Caki2 (cell line): ENCODE measurements at places on chromosomes 6 and 20. TPM values are rescaled to one million over a fixed set of nuclear protein-coding genes. Genes with fewer than 3 reads are reported as not detected.

DNA sequence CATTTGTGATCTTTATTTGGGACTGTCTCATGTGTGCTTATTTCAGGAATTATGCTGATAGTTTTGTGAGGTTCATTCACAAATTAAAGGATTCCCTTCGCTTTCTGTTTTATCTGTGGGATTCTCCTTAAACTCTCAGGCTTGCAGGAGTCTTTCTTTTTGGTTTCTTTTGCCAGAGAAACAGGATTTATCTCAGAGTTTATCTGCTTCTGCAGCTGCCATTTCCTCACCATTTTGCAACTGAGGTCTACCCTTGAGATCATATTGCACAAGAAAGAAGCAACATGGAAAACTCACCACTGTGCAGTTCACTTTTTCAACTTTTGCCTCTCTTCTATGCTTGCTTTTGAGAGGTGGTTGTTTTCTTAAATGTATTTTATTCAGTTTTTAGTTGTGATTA is 201.0 kb downstream of the PRL start:
- DNase-seq = no peak

Gene HMGA1
- 217 and 265 TPM in 2 replicates for total RNA-seq

Gene GUCA1A
- not detected in 2 replicates for total RNA-seq

DNA sequence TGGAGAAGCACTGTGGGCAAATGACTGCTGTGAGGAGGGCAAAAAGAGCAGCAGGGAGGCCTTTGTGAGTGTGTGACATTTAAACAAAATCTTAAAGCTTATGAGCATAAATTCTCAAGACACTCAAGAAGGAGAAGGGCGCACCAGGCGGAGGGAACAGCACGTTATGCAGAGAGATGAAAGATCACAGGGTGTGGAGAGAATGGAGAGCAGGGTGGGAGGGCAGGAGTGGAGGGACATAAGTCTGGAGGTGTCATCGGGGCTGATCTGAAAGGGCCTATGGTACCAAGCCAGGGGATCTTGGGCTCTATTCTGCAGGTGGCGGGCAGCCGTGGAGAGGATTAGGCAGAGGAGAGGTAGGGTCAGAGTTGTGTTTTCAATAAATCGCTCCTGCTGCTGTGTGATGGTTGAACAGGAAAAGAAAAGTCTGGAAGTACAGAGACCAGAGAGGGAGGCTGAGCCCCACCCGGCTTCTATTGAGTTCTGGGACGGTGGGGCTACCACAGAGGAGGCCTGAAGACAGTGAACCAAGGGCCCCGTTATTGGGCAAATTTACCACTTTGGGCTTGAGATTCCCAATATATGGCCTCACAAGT is 24.3 kb upstream of the DLGAP4 start:
- no peak for DNase-seq

- no peak for DNase-seq
These were observed 366.8 kb downstream of the TAF4 start for GRCh38 chr20:61698598-61699494.

GRCh38 chr20:20003031-20003954 is 13.9 kb upstream of the NAA20 start:
- DNase-seq = no peak

GRCh38 chr6:63543982-63544381 is 28.3 kb upstream of the LOC128125822 start:
- DNase-seq = no peak

Gene ESF1
- 5.3 and 8.9 TPM in 2 replicates for total RNA-seq

Gene KIF6
- total RNA-seq = not detected in 2 replicates

DNA sequence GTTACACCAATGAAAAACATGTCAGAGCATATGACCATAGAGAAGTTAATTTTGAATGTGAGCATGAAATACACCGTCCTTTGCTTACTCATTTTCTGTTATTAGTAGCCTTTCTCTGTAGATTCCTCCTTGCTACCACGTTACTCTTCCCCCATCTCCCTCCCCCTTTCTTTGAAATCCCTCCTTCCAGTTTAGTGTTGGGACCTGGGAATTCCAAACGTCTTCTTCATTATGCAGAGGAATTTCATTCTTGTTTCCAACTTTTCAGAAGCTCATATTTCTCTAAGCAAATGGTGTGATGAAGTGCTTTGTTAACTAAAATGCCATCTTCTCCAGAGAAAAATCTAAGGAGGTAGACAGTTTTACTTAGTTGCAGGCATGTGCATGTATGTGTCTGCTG is 122.4 kb downstream of the MCHR2 start:
- DNase-seq = no peak

Gene DNMT3B
- total RNA-seq = 52.7 and 54.1 TPM in 2 replicates

DNA sequence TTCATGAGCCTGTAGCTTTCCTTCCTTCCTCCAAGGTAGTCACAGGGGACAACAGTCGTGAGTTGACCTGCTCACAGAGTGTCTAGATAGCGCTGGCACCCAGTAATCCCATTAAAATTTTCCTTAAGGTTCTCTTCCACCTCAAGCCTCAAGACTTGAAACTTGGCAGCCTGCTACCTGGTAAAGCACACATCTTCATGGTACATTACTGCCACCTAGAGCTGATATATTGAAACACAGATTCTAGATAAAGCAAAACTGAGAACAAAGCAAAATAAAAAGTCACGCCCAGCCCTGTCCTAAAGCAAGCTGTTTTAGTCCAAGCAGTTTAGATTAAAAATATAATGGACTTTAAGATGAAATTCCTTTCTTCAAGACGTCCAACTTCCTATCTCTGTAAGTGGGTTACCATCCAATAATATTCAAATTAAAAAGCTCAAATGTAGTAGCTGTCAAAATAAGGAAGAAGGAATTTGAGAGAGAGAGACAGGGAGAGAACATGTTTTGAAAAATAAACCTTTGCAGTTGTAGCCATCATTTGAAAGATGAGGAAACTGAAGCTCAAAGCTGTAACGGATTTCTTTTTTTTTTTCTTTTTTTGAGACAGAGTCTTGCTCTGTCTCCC is 50.7 kb upstream of the CD83 start:
- DNase-seq = peak; percentile 45

DNA sequence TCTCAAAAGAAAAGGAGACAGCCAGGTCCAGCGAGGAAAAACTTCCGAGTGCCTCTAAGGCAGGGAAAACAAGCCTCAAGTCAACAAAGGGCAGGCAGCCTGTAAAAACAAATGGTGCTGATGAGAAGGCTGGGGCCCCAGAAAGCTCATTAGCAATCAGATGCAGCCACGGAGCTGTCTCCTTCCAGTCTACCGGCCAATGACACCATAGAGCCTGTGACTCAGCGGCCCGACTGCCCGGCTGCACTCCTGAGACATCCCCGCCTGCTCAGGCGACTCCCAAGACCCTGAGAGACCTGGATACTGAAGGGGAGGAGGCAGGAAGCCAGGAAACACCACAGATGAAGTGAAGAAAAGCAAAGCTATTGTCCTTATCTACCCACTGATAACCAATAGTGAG is 120.1 kb upstream of the HDDC2 start:
- DNase-seq = peak; percentile 74

Gene PRKN
- 1.0 and 1.1 TPM in 2 replicates for total RNA-seq

DNA sequence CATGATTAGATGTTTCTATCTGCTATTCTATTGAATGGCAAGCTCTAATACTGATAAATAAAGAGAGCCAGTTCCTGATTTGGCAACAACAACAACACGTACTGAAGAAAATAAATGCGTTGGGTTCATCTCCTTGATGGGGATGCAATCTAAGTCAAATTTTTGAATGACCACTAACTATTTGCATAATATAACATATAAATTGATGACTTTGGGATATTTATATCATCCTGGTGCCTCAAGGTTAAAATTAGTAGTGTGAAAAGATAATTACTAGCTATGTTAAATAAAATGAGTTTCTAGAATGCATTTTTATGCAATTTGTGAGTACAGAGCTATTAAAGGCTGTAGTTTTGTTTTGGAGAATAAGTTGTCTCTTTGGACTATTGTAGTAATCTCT is 896.4 kb downstream of the KIF16B start:
- no peak for DNase-seq

- no peak for DNase-seq
These were observed 30.2 kb downstream of the RANBP9 start for GRCh38 chr6:13681305-13682061.

Gene HLA-DQB2
- total RNA-seq = not detected in 2 replicates

Gene GTSF1L
- total RNA-seq = not detected in 2 replicates

- DNase-seq = no peak
These were observed 646.3 kb downstream of the UTRN start for GRCh38 chr6:144931172-144932035.

Gene PHACTR1
- total RNA-seq = not detected in 2 replicates

GRCh38 chr6:41713159-41713649 is 22.2 kb downstream of the TFEB start:
- DNase-seq = peak; percentile 50

- DNase-seq = peak; percentile 62
These were observed 30.6 kb downstream of the MRPL14 start for GRCh38 chr6:44096612-44097011.

Gene CTAGE9
- not detected in 2 replicates for total RNA-seq
